Amygdala (tissue), 56 donors: ENCODE measurements at places on chromosomes 5 and 9.

- no peak for DNase-seq
These were observed 47.3 kb upstream of the SUB1 start for GRCh38 chr5:32538031-32538547.

DNA sequence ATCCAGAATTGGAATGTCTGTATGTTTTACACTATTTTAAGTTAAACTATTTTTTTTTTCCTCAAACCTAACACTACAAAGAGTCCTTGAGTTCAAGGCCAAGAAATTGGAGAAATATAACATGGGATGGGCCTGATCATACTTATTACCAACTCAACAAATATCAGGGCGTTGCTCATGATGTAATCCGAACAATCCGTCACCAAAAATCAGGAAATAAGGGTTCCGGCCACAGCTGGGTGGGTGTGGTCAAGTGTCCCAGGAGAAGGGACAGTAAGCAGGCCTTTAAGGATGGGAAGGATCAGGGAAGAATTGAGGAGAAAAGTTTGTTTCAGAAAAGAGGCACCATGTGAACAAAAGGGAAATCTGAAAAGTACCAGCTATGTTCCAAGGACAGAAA, 29.8 kb downstream of the MED27 start:
- DNase-seq = no peak

DNA sequence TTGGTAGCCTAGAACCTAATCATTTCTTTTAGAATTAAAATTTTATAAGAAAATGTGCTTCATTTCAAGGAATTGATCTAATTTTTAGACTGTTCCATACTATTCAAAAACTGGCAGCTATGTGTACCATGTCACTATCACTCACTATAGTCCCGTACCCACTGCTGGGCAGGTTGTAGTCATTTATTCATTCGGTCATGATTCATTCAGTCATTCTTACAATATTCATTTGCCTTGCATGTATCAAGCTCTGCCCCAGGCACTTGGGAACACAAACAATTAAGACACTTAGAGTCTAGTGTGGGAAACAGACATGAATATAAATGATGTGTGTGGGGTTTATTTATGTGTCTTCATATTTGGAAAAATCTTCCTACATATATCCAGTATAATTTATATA, 26.4 kb downstream of the TDRD7 start:
- DNase-seq = no peak

- no peak for DNase-seq
These were observed 245.9 kb downstream of the FSTL4 start for GRCh38 chr5:133366438-133366837.

DNA sequence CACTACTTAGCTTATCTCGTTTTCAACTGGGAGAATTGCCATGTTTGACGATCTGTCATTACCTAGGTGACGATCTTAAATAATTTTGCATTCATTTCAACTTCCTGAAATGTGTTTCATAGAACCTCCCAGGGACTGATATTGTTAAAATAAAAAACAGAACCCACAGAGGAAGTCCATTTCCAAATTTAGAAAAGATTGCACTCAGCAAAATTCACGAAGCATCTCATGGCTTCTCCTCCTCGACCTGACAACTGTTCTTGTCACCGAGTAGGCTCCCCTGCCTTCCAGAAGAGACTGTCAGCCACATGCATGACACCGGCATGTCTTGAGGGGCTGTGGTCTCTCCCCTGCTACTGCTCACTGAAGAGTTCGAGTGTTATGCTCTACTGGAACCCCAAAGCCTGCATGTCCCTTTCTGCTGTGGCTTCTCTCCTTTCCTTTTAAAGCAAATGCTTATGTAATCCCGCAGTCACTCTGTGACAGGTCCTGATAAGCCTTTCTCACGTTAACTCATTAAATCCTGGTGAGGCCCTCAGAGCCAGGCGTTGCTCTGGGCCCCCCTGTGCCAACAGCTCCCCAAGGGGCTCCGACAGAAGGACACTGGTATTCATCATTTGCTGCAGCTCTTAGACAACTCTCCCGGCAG, 26.8 kb upstream of the ANKRD33B start:
- no peak for DNase-seq

DNA sequence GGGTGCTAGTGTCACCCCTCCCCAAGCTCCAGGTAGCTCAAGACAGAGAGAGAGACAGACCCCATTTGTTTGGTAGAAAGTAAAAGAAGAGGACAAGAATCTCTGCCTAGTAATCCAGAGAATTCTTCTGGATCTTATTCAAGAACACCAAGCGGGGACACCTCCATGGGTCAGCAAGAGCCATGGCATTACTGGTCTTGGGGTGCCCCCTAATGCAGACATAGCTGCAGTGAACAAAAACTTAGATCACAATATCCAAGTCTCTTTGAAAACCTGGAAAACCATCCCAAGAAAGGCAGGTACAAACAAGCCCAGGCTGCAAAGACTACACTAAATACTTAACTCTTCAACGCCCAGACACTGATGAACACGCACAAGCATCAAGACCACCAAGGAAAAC, 29.9 kb upstream of the PDE4D start:
- no peak for DNase-seq

GRCh38 chr5:150640311-150641005, at the start of gene SYNPO:
Gene SYNPO (plus strand): TSS chr5:150640660. CDS start chr5:150648276, 7,616 bp downstream.
- no peak for DNase-seq

DNA sequence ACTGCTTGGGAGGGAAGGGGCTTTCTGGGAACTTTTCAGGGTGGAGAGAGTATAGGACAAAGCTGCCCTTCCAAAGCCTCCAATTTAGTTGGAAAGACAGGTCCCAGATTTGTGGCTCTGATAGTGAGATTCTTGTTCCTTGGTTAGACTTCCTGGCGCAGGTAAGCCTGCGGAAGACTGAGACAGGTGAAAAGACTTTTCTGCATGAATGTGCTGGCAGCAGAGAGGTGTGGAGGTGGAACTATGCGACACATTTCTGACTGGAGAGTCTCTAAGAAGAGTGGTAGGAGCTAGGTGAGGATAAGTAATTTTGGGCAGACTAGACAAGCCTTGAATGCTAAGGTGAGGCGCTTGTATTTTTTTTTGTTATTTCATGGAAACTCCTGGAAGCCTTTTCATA, 29.9 kb downstream of the NANS start:
- DNase-seq = no peak

DNA sequence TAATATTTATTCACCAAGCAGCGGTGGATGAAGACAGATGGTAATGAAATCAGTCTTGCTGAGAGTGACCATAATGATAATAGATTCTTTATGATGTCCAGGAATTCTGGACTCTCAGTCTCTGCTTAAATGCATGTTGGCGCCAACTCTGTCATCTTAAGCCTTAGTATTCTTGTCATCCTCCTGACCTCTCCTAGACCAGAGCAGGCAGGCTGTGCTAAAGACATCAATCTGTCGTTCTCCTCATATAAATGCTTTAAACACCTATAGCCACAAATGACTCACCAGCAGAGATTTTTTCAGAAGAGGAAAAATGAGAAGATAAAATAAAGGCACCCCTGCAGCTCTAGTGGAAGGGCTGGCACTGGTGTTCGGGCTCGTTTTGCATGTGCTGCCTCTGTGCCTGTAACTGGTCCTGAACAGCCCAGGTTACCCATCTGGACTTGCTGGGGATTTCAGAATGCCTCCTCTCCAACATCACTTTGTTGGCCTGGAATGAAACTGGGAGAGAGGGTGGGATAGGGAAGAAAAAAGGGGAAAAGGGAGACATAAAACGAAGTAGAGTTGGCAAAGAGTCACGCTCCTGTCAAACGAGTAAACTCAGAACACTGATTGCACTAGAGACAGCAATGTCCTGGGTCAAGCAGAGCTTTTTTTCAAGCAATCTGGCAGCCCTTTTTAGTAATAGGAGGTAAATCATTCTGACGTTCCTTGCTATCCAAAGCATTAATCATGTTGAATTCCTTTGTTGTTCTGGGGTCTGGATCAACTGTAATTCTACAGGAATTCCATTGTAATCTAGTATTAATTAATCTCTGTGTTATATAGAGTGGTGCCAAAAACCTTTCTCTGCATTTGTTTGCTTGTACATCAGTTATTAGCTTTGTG, 195.5 kb upstream of the CLINT1 start:
- no peak for DNase-seq

DNA sequence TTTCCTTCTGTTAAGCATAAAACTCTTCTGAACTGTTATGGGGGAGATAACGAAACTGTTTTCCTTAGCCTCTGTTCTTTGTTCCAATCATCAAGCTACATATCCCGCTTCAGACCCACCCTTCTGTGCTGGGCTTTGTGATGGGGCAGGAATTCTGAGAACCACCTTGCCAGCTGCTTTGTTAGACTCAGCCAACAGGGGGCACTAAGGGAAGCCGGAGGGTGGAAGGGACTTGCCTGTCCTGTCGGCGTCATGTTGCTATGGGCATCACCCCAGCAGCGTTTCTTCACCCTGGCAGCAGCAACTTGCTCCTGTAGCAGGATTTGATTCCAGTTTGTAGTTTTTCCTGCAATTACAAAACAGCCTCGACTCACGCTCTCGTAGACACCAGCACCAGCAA, 169.1 kb downstream of the CAAP1 start:
- no peak for DNase-seq

- no peak for DNase-seq
These were observed 2.4 kb downstream of the PPARGC1B start for GRCh38 chr5:149732324-149733128.

GRCh38 chr5:37111426-37112382, 137.5 kb downstream of the CPLANE1 start:
- no peak for DNase-seq

DNA sequence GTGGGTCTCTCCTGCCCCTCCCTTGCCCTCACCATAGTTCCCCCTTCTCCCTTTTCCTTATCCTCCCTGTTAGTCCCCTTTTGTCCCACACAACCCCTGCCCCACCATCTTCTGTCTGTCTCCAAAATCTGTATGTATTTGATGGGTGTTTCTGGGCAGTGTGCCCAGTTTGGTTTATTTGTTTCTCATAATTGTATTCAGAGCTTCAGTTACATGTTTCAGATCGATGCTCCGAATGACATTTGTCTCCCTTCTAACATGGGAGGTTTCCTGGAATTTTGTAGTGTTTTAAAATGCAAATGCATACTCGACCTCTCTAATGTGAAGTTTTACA, 22.2 kb downstream of the FBXL7 start:
- no peak for DNase-seq

GRCh38 chr5:31753700-31754357, 114.9 kb downstream of the PDZD2 start:
- no peak for DNase-seq

GRCh38 chr9:127858041-127858512, 3.6 kb upstream of the ENG start:
- DNase-seq = no peak

DNA sequence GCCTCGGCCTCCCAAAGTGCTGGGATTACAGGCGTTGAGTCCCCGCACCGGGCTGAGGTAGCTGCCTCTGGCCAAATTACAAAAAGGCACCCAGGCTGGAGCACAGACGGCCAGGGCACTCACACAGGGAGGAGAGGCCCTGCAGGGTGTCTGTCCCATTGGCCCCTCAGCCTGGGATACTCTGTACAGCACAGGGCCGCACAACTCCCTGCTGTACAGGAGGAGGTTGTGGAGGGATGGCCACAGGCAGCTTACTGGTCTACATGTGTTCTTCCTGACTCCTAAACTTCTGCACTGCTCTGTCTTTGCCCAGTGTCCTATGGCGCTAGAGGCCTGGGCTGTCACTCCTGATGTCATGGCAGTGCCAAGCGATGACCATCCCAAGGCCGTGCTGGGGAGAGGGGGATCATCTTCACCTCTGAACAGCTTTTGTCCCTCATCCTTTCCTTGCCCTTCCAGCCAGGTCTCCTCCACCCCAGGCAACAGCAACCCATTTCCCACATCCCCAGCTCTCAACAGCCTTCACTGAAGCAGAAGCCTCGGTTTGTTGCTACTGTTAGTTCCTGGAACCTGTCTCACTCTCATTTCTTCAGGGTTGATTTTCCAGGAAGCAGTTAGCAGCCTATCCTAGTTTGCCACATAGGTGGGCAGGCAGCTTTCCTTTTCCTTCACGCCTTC, 1.8 kb upstream of the CNOT6 start:
- DNase-seq = no peak

DNA sequence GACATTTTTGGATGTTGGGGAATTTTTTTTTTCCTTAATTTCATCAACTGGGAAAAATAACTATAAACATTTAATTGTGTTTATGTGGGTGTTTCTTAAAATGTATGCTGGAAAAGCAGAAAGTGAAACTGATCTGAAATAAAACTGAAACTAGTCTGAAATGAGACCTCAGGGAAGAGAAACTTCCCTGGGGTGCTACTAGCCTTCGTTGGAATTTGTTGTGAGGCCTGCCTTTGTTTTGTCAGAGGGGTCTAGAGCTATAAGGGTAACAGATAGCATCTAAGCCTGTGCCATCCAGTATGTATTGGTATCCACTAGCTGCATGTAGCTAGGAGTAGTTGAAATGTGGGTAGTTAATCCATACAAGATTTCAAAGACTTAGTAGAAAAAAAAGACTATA, 10.4 kb downstream of the ZNF618 start:
- no peak for DNase-seq

- DNase-seq = no peak
These were observed 80.8 kb downstream of the PDE6A start for GRCh38 chr5:149863830-149864229.

DNA sequence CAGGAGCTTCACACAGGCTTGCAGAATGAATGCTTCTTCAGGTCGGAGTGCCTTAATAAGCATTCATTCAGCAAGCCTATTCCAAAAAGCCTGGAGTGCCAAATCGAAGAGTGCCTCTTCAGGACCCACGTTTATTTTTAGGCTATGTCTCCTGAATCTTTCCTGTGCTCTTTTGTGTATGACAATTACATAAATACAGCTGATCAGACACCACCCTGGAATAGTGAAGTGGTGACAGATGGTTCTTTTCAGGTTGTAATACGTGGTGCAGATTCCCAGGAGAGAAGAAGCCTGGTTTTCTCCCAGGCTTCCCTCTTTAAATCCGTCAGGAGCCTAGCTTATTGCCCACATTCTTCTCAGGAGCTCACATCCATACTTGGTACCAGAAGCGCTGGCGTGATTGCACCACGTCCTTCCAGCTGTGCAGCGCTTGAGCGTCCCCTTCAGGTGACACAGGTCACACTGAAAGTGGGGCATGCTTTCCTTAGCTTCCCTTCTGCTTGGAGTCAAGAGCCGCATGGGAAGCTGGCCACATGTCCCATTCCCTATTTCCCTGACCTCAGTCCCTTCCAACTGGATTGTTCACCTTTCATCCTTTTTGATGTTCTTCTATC, 123.1 kb downstream of the ADCY2 start:
- no peak for DNase-seq

DNA sequence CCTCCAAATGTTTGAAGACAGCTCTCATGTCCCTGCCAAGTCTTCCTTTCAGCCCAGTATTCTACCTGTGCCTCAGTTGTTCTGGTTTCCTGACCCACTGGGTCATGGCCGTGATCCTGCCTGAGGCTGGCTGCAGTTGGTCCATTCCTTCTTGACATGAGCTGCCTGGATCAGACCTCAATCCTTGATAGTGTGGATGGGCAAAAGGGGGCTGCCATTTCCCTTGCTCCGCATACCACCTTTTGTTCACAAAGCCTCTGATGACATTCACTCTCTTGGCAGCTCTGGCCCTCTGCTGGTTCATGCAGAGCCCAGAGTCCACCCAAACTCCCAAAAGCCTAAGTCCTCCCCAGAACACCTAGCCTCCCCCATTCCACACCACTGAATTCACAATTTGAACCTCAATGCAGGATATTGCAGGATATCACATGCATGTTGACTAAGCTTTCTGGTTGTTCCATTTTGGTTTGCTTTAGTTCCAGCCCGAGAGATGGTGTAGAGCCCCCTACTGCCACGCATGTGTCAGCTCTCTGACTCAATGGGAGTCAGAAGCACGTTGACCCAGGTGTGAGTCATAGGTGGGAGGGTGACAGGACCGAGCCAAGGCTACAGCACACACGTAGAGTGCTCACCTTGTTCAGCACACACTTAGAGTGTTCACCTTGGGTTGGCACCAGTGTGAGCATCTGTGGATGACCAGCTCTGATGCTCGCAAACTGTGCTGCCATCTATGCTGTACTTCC, 137.2 kb downstream of the MTX3 start:
- no peak for DNase-seq

GRCh38 chr5:160330212-160330611, 17.8 kb upstream of the CCNJL start:
- DNase-seq = no peak
